ENCODE measurements at places on chromosomes 3 and 15.

GRCh38 chr3:168973897-168974296, 689.6 kb downstream of the MECOM start:
- no peak for DNase-seq

DNA sequence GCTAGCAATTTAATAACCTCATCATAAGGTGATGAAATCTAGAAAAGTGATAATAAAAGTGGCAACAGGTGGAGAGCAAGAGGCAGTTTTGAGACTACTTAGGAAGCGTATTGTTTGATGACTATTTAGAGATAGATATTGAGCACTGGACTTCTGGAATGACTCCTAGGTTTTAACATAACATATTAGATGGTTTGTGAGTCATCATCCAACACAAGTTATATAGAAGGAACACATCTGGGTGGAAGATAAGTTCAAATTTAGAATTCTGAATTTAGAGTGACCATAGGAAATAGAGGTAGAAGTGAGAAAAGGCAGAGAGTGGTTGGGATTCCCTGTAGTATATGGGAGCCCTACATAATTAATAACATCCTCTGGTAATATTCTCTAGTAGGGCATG, 282.8 kb upstream of the ALCAM start:
- DNase-seq, result no peak

- no peak for DNase-seq
Observed at GRCh38 chr3:149579838-149580542, 77.8 kb downstream of the WWTR1 start.

- no peak for DNase-seq
Observed at GRCh38 chr3:58249358-58250092, 11.9 kb downstream of the ABHD6 start.

- DNase-seq, result no peak
Observed at GRCh38 chr3:177013681-177014280, 183.5 kb downstream of the TBL1XR1 start.

DNA sequence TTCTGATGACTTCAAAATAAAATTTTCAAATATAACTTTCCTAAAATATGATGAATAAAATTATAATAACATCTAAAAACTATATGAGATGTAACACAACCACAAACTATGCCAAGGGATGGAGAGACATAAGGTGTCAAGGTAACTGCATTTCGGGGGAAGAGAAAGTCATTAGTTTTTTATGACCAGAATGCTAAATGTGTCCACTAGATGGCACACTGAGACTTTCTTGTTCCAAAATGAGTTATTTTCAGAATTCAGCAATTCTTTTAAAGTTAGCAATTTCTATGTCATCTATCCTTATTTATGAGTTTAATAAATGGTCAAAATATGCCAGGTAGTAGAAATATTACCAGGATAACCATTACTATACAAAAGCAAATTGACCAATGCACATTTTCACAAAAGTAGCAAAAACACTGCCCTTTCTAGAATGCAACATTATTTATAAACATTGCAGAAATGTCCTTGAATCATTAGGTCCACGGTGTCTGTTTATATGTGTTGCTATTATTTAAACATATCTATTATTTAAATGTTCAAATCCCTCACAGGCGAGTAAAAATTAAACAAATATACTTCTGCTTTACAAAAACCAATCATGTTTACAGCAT, 374.2 kb downstream of the PLCL2 start:
- DNase-seq, result peak; percentile 21

GRCh38 chr3:38722781-38723568, 73.5 kb upstream of the SCN5A start:
- no peak for DNase-seq

GRCh38 chr3:45088543-45089358, 57.4 kb downstream of the CDCP1 start:
- no peak for DNase-seq

- no peak for DNase-seq
Observed at GRCh38 chr3:158465074-158465473, 105.9 kb upstream of the MLF1 start.

GRCh38 chr15:60219866-60220265, 177.9 kb downstream of the ANXA2 start:
- DNase-seq, result no peak

DNA sequence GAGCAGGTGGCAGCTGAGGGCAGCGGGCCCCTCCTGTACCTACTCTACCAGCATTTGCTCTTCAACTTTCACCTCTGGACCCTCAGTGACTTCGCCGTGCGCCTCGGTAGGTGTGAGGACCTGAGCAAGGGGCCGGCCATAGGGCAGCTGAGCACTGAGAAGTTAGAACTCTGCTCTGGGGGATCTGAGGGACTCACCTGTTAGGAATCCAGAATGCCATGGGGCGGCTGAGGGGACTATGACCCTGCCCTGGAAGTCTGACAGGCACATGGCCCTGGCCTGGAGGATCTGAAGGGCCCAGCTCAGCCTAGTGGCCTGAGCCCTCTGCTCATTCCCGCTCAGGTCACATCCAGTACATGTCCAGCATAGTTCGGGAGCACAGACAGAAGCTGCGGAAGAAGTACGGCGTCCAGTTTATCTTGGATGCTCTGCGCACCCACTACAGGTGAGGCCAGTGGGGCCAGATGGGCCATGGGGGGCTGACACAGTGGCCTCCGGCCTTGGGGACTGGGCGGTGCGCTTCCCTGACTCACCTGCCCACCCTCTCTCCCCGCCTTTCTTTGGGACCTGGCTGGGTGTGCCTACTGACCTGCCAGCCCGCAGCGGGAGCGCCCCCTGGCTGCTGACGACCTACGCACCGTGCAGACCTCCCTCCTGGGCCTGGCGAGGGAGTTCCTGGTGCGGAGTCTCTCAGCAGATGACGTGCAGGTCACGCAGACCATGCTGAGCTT, 18.8 kb downstream of the NBEAL2 start:
- DNase-seq, result no peak

GRCh38 chr15:26382444-26383072, 390.3 kb downstream of the GABRB3 start:
- DNase-seq, result no peak

- peak; percentile 57 for DNase-seq
Observed at GRCh38 chr15:96321639-96322535, 8.6 kb upstream of the NR2F2 start.

GRCh38 chr3:118909763-118910162, 124.9 kb downstream of the IGSF11 start:
- DNase-seq, result no peak

DNA sequence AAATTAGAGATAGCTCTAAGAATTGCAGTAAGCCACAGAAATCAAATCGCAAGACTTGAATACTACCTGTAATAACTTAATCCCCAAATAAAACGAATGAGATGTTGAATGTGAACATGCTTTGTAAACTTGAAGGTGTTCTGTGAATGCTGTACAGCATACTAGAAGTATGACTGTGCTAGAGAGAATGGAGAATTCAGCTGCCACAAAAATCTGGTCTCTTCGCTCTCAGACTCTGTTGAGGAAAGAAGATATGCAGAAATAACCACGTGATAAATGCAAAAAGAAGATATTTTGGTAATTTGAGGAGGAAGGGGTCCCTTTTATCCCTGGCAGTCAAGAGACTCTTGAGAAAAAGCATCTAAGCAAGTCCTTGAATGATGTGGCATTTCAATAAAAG, 37.3 kb downstream of the ZBTB38 start:
- DNase-seq, result no peak

- DNase-seq, result no peak
Observed at GRCh38 chr3:197149528-197149927, 119.9 kb upstream of the MELTF start.

GRCh38 chr3:155995525-155996370, 124.6 kb upstream of the KCNAB1 start:
- DNase-seq, result no peak

DNA sequence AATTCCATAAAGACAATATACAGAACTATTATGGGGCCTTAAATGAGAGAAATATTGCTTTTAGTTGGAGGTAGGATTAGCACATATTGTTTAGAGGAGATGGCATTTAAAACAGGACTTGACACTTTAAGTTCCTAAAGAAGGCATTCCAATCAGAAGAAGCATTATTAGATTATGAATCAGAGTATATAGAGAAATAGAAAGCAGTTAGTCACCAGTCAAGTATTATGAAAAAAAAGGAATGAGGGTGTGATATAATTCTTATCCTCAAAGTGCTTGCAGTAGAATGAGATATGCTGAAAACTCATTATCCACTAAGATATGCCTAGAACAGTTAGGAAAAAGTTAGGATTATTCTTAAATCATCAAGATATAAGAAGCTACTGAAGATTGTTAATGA, 456.2 kb downstream of the ZNF385D start:
- DNase-seq, result no peak

- no peak for DNase-seq
Observed at GRCh38 chr3:111902534-111902933, 43.5 kb downstream of the PHLDB2 start.

- no peak for DNase-seq
Observed at GRCh38 chr3:71139496-71139895, 444.0 kb downstream of the FOXP1 start.

DNA sequence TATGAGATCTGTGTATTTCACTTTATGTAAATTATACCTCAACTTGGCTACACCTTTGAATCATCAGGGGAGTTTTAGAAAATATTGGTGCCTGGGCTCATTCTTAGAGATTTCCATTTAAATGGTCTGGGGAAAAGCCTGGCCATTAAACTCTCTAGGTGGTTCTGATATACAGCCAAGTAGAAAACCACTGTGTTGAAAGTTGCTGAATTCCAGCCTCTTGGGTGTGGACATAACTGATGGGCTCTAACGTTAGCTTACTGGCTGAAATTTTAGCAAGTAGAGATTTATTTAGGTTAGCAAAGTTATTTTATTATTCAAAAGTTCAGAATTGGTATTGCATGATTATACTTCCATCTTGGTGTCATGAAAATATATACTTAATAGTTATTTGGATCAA, 84.1 kb downstream of the ATG7 start:
- no peak for DNase-seq

DNA sequence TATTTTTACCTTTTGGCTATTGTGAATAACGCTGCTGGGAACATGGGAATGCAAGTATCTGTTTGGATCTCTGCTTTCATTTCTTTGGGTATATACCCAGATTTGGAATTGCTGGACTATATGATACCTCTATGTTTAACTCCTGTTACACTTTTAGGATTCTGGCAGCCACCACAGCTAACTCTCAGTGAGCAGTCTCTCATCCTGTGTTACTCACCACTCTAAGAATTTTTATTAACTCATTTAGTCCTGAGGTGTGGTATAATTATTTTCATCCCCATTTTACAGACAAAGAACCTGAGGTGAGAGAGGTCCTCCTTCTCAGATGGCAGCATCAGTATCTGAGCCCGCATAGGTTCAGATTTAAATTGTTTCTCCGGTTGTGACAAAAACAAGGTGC, 1.1 kb downstream of the SPATA12 start:
- DNase-seq, result no peak

DNA sequence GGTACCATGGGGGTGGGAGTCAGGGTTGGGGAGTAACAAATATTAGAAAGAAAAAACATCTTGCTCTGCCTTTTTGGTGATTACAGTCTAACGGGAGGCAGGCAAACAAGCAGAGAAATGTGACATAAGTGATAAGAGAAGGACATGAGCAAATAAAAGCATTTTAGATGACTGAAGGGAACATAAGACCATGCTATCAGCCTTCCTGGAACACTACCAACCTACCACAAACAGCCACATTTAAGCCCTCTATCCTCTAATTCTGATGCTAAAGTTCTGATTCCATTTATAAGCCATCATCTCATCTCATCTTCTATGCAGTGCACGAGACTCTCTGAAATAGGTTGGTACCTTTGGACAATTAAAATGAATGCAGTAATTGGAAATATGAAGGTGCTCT, 243.4 kb upstream of the P2RY1 start:
- peak; percentile 16 for DNase-seq

- DNase-seq, result no peak
Observed at GRCh38 chr3:104614564-104614963, 752.1 kb upstream of the ALCAM start.

DNA sequence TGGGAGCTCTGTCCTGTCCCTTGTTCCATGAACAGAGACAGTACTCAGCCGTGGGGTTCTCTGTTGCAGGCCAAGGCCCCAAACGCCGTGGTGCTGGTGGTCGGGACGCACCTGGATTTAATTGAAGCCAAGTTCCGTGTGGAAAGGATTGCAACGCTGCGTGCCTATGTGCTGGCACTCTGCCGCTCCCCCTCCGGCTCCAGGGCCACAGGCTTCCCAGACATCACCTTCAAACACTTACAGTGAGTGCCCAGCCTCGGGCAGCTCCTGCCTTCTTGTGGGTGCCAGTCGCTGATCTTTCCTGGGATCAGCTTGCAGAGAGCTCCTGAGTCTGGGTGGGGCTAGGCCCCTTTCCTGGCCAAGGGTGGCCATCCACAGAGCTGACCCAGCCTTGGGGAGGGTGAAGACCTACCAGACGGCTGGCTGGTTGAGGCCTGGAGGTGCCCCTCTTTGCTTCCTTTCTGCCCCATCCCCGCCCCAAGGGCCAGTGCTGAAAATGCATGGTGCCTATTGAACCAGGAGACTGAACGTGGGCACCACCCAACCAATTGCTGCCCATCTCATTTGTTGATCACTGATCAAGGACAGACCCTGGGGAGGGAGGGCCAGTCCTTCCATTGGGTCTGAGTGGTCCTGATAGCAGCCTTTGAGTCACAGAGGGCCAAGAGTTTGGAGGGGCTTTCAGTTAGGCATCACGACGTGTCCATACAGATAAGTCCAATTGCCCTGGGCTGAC, 106.9 kb downstream of the LRRK1 start:
- no peak for DNase-seq

DNA sequence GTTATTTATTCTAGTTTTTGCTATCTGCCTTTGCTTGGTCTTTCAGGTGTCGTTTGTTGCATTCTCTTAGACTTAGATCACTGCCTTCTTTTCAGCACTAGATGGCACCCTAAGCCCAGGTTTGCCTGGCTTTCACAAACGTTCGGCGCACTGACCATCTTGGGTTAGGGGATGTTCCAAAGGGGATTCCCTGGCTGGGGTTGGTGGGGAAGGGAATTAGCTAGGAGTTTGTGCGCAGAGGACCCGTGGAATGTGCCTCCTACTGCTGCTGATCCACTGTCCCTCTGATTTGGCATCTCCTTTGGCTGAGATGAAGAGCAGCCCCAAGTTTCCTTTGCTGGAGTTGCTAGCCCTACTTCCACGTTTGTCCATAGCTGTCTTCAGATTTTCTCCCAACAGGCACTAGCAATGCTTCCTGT, 33.9 kb downstream of the PFN2 start:
- DNase-seq, result peak; percentile 7

- no peak for DNase-seq
Observed at GRCh38 chr3:126288314-126288713, 68.9 kb downstream of the KLF15 start.

GRCh38 chr3:107432013-107432515, 54.8 kb downstream of the CCDC54 start:
- DNase-seq, result no peak

GRCh38 chr15:92845126-92845508, 55.0 kb upstream of the CHD2 start:
- DNase-seq, result no peak

All from right lung (tissue), 10 donors.